Amniotic stem cell (primary cell): ENCODE measurements at places on chromosomes 12 and 14.
A peak's percentile ranks its signal among the peaks of the same experiment; 100 is the strongest.

DNA sequence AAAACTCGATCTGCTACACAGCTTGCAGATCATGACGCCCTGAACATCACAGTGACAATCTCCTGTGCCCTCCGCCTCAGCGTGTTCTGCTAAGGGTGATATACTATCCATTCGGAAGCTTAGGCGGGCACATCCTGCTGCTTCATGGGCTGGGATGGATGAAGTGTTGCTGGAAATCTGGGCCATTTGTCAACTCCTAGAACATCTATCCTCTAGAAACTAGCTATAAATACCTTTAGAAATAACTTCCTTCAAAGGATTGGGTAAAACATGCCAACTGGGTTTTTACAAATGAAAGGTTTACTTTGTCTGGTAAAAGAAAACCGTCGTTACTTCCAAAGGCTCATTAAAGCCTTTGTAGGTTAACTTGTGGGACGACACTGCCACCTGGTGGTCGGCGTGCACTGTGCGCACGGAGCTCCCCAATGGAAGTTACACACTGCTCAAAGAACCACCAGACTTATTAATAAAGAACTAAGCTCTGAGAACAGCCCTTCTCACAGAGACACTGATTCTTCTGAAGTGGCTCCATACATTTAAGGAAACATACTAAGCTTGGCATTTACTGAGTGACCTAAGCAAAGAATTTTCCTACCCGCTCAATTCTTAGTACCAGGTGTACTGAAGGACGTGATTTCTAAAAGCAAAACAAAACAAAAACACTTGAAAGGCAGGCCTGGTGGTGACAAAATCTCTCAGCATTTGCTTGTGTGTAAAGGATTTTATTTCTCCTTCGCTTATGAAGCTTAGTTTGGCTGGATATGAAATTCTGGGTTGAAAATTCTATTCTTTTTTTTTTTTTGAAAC is 21.6 kb upstream of the CACNA2D4 start:
- peak; percentile 29 for DNase-seq

DNA sequence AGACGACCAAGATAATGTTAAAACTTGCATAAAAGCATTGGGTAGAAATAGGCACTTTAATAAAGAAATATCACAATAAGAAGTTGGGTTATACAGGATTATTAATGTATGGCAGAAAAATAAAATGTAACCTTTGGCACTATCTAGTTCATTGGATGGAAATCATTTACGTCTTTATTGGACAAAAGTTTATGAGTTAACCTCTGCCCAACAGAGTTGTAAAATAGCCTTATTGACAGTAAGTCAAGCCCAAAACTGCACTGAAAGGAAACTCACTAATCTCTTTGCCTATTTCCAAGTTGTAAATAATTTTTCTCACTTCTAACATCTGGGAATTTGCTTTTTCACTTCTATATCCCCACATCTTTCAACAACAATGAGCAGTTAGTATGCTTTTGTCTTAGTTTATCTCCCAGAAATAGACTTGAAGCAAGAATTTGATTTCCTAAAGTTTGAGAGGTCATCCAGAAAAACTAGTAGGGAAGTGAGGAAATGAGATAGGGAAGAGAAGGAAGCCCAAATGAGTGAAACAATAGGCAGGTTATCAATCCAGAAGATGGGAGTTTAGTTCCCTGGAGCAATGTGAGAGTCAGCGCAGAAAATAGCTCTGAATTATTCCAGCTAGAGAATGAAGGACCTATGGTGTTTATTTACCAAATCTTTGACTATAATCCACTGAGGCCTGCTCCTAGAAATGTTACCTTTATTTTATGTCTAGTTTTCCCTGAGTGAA is 434.8 kb downstream of the CCER1 start:
- no peak for DNase-seq

GRCh38 chr12:31868965-31869364 is 90.2 kb upstream of the RESF1 start:
- no peak for DNase-seq

- DNase-seq, result no peak
Measured at GRCh38 chr12:29572938-29573337, 75.5 kb upstream of the OVCH1 start.

GRCh38 chr14:65832431-65833266 is 420.1 kb downstream of the FUT8 start:
- no peak for DNase-seq

DNA sequence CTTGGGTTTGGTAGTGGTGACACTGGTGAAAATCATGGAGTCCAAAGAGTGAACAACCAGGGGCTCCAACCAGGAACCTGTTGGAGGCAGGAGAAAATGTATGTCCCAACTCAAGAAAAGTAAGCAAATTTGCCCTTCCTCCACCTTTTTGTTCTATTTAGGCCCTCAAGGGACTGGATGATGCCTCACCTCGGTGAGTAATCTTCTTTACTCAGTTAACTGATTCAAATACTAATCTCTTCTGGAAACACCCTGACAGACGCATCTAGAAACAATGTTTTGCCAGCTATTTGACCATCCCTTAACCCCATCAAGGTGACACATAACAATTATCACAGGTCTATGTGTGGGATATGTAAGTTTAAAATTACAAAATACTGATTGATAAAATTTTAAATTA is 272.4 kb upstream of the FOXG1 start:
- no peak for DNase-seq

- no peak for DNase-seq
Measured at GRCh38 chr14:100654814-100655740, 67.9 kb upstream of the BEGAIN start.

DNA sequence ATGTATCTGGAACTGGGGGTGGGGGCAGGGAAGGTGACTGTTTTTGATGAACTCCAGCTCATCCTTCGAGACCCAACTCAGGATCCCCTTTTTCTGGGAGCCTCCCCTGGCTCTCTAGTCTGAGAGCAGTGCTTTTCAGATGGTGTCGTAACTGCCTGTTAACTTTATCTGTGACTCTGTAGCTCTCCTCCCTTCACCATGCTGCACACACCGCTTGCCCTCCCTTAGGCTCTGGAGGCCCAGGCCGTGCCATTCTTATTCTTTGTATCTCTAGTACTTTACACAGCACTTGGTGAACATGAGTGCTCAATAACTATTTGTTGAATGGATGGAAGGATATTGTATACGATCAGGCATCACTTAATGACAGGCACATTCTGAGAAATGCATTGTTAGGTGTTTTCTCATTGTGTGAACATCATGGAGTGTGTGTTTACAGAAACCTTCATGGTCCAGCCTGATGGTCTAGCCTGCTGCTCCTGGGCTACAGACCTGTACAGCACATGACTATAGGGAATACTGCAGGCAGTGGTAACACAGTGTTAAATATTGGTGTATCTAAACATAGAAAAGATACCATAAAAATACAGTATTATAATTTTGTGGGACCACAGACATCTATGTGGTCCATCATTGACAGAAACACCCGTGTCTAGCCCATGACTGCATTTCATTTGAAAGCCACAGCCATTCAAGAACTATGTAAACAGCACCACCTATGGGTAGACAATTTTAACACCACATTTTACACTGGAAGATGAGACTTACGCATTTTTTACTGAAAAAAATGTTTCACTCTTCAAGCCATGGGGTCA is 91.8 kb downstream of the EML1 start:
- no peak for DNase-seq

GRCh38 chr12:72270961-72271360 is 1.2 kb upstream of the TRHDE start:
- no peak for DNase-seq

DNA sequence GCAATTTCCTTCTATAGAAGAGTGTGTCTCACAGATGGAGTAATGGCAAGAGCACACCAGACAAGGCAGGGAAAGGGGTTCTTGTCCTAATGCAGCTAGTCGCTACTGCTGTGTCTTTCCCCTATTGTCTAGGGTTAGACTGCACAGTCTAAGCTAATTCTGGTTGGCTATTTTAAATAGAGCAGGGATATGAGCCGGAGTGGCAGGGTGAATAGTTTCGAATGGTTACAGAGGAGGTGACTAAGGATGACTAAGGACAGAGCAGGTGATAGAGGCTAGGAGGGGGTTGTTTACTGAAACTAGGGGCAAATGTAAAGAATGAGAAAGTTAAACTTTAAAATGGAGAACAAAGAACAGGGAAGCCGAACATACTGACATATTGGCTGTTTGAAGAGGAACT is 25.6 kb upstream of the CPNE8 start:
- DNase-seq, result no peak

DNA sequence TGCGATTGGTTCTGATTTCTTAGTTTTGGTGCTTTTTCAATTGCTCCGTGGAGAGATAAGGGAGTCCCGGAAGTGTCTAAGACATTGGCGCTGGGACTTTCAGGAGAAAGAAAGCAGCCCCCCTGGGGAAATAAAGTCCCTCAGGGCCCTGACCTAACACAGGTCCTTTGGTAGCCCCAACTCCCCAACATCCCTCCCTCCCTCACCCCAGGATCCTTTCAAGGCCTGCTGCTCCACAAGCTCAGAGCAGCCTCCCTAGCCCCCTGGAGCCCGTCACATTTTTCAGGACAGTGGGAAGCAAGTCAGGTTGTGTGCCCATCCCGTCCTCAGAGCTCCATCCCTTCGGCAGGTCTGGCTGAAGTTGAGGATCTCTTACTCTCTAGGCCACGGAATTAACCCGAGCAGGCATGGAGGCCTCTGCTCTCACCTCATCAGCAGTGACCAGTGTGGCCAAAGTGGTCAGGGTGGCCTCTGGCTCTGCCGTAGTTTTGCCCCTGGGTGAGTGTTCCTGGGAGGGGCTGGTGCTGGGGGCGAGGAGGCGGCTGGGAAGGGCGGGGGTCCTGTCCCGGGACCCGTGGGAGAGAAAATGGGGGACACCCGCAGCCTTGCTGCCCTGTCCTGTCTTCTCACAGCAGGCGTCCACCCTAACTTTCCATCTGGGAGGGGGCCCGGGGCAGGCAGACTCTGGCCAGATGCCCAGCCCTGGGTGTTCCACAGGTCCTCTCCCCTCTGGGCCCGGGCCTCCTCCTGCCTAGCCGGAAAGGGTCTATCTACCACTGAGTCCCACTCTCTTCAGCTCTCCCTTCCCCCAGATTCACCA is 950 bp downstream of the IFI27 start:
- DNase-seq, result no peak

GRCh38 chr12:92028441-92028709 is 117.3 kb downstream of the BTG1 start:
- DNase-seq, result no peak

DNA sequence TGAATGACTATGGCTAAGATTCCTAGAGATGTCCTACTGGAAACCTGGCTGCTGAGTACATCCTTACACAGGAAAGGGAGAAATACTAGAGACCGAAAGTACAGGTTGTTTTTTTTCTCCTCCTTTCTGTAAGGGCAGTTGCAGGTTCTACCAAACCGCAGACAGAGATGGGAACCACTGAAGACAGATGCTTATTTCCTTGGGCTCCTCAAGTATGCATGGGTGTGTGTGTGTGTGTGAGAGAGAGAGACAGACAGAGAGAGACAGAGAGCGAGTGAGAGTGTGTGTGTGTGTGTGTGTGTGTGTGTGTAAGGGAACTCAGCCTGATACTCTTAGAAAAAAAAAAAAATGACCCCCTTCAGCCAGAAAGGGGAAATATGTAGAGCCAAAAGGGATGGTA is 42.5 kb downstream of the MAP4K5 start:
- no peak for DNase-seq

DNA sequence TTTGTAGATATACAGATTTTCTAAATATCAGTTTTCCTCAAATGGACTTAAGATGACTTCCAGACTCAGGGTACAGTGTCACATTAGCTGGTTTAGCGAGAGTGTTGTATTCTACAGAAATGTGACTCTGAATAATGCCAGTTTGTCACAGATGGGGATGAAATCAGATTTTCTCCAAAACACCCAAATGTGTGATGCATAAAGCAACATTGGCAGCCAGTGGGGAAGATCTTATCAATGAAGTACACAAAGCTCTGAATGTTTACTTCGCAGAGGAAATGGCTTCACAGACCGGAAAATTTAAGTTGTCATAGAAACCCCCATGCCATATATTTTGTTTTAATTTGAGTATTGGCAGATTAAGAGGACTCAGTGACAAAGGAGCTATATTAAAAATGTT is 29.9 kb downstream of the ANO4 start:
- no peak for DNase-seq

DNA sequence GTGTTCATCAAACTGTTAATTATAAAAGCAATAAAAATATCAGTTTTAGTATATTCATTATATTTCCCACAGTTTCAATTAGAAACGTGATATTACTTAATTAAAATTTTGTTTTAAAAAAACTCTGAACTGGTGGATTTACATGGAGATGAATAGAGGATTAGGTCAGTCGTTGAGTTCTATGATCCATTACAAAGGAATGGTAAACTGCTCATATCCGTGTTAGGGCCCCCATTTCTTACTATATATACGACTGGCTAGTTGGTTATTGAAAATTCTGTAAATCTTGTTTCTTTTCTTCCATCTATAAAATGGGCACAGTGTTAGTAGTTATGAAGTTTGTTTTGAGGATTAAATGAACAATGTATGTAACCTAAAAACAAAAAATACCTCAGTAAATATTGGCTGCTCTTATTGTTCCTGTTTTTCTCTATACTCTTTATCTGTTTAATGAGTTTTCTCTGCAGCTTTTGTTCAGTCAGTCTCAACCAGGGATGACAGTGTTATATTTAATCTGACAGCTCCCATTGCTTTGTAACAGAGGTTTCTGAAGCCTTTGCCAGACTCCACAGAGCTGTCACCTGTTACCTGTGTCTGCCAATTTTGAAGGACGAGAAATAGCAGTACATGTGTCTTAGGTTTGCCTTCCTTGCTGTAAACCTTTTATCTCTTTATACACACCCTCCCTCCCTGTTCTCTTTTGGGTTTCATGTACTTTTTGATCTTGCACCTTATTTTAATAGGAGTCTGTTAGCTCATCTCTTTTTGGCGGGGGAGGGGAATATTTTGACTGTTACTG is 41.5 kb downstream of the FRS2 start:
- DNase-seq, result no peak

GRCh38 chr12:64452559-64453329 is 824 bp downstream of the TBK1 start:
- peak; percentile 55 for DNase-seq

- DNase-seq, result no peak
Measured at GRCh38 chr12:32603858-32604257, 75.2 kb upstream of the DNM1L start.

DNA sequence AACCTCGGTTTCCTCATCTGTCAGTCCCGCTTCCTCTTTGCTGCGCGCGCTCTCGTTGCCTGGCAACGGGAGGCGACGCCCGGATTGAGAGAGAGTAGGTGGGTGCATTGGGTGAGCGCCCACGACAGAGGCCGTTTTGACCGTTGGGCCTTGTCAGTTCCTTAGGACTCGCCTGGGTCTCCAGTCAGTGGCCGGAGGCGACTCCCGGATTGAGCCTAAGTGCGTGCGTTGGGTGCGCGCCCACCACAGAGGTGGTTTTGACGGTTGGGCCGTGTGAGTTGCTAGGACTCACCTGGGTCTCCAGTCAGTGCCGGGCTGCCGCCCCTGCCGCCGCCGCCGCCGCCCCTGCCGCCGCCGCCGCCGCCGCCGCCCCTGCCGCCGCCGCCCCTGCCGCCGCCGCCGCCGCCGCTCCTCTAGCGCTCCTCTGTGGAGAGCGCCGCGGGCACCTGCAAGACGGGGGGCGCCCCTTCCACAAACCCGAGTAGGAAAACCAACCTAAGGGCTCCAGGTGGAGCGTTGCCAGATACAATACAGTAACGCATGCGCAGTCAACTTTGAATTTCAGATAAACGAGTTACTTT is 37.2 kb downstream of the APOBEC1 start:
- no peak for DNase-seq
